NCI-H526 (cell line): ENCODE measurements at places on chromosomes 4 and X.

GRCh38 chrX:22329783-22330182, 57.1 kb downstream of the CBLL2 start:
- no peak for DNase-seq

DNA sequence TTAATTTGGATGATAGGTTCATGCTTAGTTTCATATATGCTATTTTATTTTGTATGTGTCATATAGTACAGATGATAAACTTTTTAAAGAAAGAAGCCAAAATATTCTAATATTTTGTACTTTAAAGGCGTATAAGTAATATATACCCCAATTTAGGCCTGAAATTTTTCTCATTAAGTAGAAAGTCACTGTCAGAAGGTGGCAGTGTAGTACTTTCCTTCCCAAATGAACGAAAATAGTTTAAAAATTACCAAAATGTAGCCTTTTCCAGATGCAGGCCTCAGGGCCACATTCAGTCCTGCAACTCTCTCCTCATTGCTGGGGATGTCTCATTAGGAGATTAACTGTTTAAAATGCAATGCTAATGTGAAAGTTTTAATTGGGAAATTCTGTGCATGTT, 1263.6 kb downstream of the C4orf33 start:
- no peak for DNase-seq

DNA sequence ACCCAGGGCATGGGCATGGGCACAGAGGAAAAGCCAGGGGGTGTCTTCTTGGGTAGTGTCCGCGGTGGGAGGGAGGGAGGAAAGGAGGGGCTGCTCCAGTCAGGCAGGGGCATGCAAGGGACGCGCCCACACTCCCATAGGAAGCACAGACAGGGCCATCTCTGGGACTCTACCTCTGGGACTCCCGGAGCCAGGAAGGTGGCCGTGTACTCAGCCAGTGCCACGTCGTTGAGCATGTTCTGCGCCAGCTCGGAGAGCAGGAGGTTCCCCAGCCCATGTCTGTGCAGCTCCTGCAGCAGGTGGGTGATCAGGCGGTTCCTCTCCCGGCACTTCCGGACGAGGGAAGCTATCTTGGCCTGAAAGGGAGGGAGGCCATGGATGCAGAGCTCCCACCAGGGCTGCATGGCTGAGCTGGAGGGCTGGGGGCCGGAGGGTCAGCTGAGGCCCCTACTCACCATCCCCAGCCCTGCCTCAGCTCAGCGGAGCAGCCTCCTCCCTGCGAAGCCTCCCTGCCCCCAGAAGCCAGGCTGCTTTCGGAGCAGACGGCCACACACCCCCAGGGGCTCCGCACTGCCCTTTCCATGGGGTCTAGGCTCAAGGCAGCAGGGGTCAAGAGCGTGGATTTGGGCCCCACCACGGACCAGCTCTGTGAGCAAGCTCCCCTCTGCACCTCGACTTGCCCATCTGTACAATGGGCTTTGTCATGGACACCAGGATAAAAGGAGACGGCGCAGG, 44.6 kb downstream of the C4orf50 start:
- DNase-seq = no peak

DNA sequence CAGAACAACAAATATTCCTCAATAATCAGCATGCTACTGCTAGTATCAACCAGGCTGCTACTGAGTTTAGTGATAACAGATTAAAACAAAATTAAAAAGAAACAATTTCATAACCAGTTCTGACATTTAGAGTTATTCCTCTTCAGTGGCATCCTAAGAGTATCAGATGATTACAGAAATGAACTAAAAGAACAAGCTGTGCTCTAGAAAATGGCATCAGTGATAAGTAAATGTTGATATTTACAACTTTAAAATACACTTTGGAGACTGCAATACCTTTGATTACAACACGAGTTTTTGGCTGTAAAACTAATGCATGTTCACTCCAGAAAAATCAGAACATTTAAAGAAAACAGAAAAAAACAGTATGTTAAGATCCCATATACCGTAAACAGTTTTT, 72.9 kb downstream of the ADGRA3 start:
- DNase-seq = no peak

GRCh38 chr4:113840861-113841260, 79.3 kb upstream of the CAMK2D start:
- no peak for DNase-seq

- DNase-seq = no peak
These were observed 30.1 kb upstream of the HGFAC start for GRCh38 chr4:3411676-3412075.

GRCh38 chr4:121851354-121851753, 18.9 kb downstream of the BBS7 start:
- no peak for DNase-seq

GRCh38 chrX:66200050-66200664, 36.1 kb downstream of the HEPH start:
- DNase-seq = no peak

- DNase-seq = no peak
These were observed 1035.6 kb downstream of the C4orf33 start for GRCh38 chr4:130131536-130131935.

GRCh38 chr4:39205000-39205399, 22.7 kb downstream of the WDR19 start:
- DNase-seq = no peak

- DNase-seq = peak; percentile 12
These were observed 1026.9 kb upstream of the SLIT2 start for GRCh38 chr4:19224820-19225219.

DNA sequence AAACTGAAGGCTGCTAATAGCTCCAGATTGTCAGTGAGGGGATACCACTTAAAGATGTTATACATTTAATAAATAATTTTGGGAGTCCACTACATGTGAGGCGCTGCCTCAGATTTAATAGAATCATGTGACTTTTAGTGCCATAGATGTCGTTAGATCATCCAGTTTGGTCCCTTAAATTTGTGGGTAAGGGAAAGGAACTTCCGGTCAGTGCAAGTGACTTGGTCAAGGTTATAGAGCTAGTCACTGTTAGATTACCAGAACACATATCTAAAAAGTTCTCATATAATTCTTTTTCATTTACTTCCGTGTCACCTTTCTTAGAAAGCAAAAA, 529 bp upstream of the UBA6 start:
- no peak for DNase-seq

GRCh38 chr4:157806184-157806583, 366.6 kb downstream of the GASK1B start:
- DNase-seq = peak; percentile 96

DNA sequence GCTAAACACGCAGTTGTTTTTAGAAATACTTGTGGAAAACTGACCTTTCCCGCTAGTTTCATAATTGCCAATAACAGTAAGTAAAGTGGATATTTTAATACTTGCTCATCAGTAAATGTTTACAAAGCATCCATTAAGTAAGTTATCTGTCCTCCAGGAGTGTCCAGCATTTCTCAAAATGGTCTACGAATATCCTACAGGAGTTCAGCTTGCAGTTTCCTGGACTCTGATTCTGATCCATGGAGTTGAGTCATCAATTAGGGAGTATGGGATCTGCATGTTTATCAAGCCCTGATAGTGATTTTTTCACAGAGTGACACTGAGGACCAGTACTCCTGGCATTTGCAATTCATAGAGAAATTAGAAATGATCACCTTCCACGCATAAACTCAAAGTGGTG, 325.2 kb upstream of the AADAT start:
- DNase-seq = no peak

DNA sequence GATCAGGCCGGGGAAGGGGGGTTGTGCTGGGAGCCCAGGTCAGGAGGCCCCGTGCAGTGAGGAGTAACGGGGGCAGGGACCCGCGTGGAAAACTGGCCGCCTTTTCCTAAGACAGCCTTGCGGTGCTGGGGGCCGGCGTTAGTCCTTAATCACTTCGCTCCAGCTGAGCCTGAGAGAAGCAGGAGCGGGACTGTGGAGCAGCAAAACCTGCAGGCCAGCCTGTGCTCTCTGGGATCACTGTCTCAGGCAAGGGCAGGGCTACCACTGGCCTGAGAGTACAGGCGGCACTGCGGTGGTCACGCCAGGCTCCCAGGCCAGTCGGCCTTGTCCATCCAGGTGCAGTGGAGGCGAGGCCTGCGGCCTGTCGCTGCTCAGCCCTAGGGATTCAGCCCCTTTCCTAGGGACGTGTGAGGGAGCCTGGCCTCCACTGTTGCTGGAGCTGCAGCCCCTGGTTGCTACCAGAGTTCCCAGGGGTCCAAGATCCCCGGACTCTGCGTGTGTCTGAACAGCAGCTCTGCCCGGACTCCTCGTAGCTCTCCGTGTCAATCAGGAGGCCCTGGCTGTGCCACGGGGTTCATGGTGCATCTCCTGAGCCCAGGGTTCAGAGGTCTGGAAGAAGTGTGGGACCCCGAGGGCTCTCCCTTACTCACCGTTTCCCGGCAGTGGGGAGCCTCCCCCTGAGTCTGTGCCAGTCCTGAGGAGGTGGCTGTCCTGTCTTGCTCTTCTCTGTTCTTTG, 2141.7 kb upstream of the TENM3 start:
- DNase-seq = no peak

DNA sequence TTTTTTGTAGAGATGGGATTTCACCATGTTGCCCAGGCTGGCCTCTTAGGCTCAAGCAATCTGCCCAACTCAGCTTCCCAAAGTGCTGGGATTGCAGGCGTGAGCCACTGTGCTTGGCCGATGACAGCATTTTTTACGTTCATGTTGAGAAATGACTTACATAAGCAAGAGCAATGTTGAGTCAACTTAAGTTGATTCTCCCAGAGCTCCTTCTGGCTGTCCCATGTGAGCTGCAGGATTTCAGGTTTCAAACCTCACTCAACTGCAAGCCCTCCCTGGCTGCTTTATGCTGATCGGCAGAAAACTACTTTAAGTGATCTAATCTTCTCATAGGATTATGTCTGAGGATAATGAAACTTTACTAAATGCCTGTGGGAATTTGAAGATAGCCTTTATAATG, 86.8 kb downstream of the GC start:
- no peak for DNase-seq
